ENCODE measurements at places on chromosomes 16 and 17. TPM values are rescaled to one million over a fixed set of nuclear protein-coding genes. Genes with fewer than 3 reads are reported as not detected.

PERCC1 gene
- polyA plus RNA-seq = 0.07 TPM

NPIPA5 gene
- 9.3 TPM for polyA plus RNA-seq

LYZL6 gene
- polyA plus RNA-seq = 0.11 TPM

CCL3 gene
- 38.5 TPM for polyA plus RNA-seq

BCAR1 gene
- 14.5 TPM for polyA plus RNA-seq

IGFALS gene
- polyA plus RNA-seq = 1.9 TPM

SULT1A1 gene
- 25.9 TPM for polyA plus RNA-seq
